ENCODE measurements at places on chromosomes 3 and 15.

DNA sequence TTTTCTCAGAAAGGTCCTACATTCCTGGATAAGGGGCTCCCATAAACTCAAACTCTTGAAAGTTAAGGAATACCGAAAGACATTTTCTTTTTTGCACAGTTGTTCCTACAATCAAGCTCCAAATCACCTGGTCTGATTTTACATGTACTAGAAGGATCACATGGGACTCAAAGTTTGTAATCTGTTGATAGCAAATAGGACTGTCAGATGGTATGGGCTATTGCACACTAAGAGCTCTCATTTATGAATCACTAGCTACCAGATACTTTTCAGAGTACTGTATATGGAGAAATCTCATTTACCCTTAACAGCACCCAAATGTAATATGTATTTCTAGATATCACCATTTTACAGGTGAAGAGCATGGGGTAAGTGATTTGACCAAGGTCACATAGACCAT lies 49.5 kb upstream of the CMSS1 start:
- DNase-seq = no peak

GRCh38 chr3:21754839-21755238 lies 3.8 kb upstream of the ZNF385D start:
- peak; percentile 46 for DNase-seq

DNA sequence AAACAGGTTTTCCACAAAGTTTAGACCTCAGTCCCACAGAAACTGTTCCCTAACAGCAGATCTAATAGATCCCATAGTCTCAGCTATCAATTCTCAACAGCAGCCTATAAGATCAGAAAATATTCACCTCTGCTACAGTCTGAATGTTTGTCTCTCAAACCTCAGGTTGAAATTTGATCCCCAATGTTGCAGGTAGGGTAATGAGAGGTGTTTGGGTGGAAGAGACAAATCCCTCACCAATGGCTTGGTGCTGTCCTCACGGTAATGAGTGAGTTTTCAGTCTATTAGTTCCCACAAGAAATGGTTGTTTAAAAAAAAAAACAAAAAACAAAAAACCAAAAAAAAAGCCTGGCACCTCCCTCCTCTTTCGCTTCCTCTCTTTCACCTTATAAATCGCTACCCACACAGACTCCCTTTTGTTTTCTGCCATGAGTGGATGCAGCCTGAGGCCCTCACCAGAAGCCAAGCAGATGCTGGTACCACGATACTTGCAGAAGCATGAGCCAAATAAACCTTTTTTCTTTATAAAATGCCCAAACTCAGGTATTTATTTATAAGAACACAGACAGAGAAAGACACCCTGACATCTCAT lies 14.2 kb downstream of the ZNF280D start:
- DNase-seq = no peak

DNA sequence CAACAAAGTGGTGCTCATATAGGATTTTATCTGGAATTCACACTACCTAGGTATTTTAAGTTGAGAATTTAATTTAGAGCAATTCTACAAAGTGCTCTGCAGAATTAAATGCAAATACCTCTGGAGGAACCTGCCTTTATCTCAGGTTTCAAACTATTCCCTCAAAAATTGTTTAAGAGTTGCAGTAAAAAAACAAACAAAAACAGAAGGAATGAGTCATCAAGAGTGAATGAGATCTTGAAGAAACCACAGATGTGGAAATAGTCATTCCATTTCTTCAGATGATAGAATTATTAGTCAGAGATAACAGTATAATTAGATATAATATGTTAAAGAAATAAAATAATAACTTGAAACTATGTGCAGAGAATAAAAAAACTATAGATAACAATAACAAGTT lies 80.8 kb upstream of the SCN5A start:
- no peak for DNase-seq

GRCh38 chr3:40057077-40057476 lies 247.7 kb downstream of the MYRIP start:
- peak; percentile 38 for DNase-seq

GRCh38 chr3:16423298-16423697 lies 90.2 kb downstream of the RFTN1 start:
- no peak for DNase-seq

- DNase-seq = no peak
Measured at GRCh38 chr3:134057654-134058110, 28.0 kb upstream of the SLCO2A1 start.

DNA sequence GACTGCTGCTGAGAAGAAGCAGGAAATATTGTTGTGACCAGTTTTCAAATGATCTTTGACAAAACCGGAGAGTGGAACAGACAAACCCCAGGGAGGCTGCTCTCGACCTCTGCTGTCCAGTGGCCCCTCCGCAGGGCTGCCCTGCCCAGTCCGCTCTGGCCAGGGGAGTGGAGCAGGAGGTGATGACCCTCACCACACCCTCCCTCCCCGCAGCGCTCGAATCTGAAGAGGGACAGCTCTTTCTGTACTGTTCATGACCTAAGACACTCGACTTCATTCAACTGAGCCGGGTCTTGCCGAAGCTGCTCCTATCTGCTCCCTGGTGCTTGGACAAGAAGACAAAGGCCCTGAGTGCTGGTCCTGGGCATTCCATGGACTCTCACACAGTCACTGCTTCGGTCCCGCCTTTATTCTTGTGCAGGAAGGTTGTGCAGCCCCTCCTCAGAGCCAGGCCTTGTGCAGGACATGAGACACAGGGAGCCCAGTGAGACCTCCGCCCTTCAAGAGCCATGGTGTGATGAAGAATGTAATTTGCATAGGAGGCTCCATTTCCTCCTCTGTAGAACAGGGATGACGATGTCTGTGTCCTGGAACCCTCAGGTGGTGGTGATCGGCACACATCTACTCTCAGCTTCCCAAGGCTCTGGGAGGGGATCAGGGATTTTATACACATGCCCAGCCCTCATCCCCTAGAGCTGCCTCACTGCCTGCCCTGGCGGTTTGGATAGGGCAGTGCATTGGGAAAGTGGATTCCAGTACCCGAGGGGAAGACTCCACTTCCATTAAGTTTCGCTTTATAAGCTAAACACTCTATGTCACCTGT lies 97.1 kb upstream of the PRR20G start:
- no peak for DNase-seq

DNA sequence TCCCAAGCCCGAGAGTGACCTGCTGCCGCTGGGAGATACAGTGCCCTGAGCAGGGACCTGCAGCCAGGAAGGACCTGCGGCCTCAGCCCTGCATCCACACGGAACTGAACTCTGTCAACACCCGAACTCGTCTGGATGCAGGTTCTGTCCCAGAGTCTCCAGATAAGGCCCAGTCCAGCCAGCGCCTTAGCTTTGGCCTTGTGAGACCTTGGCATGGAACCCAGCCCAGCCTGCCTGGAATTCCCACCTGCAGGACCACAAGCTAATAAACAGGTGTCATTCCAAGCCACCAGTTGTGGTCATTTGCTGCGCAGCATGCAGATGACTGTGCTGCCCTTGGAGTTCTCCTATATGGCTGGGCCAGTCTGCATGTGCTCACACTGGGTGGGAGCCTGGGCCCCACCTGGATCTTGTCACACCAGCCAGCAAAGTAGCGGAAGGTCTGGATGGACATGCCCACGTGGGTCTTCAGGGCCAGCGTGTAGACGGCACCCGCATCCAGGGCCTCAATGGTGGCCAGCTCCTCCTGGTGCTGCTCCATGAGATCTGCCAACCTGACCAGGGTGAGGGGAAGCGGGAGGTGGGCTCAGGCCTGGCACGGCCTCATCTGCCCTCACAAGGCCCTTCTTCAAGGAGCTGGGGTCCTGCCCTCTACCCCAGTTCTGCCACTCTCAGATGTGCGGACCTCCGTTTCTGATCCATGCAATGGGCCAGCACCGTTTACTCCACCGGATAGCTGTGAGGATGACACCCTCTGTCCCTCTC lies 47.2 kb upstream of the SLC41A3 start:
- DNase-seq = no peak

- DNase-seq = no peak
Measured at GRCh38 chr15:74788042-74788682, 6.3 kb downstream of the CSK start.

DNA sequence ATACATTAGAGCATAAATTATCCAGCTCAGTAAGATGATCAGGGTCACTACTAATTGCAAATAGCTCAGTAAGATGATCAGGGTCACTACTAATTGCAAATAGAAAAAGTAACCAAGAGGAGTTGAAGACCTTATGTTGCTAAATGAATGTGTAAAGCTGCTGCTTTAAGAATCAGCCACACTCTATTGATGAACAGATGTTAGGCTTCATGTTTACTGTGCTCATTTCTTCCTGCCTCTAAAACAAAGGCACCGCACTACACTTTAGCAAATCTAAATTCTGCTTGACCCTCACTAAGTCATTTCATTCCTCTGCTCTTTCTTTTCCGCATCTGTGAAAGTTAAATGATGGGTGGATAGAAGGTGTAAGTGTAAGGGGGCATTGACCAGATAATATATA lies 92.6 kb upstream of the PLSCR4 start:
- no peak for DNase-seq

GRCh38 chr15:76674883-76675282 lies 230.3 kb downstream of the SCAPER start:
- no peak for DNase-seq

DNA sequence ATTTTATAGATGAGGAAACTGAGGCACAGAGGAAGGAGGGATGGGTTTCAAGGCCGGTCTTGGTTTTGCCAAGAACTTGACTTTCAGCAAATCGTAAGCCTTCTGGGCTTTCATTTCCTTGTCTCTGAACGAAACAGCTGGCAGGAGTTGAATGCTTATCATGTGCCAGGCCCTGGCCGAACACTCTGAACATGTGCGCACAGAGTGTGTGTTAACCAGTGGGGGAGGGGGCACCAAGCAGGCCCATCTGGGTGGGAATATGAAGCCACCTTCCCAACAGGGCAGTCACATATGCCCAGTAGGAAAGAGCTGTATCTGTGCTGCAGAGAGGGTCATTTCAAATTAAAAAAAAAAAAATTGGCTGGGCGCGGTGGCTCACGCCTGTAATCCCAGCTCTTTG lies 29.3 kb downstream of the ZNF710 start:
- no peak for DNase-seq

- no peak for DNase-seq
Measured at GRCh38 chr3:138046955-138047354, 37.0 kb downstream of the CLDN18 start.

DNA sequence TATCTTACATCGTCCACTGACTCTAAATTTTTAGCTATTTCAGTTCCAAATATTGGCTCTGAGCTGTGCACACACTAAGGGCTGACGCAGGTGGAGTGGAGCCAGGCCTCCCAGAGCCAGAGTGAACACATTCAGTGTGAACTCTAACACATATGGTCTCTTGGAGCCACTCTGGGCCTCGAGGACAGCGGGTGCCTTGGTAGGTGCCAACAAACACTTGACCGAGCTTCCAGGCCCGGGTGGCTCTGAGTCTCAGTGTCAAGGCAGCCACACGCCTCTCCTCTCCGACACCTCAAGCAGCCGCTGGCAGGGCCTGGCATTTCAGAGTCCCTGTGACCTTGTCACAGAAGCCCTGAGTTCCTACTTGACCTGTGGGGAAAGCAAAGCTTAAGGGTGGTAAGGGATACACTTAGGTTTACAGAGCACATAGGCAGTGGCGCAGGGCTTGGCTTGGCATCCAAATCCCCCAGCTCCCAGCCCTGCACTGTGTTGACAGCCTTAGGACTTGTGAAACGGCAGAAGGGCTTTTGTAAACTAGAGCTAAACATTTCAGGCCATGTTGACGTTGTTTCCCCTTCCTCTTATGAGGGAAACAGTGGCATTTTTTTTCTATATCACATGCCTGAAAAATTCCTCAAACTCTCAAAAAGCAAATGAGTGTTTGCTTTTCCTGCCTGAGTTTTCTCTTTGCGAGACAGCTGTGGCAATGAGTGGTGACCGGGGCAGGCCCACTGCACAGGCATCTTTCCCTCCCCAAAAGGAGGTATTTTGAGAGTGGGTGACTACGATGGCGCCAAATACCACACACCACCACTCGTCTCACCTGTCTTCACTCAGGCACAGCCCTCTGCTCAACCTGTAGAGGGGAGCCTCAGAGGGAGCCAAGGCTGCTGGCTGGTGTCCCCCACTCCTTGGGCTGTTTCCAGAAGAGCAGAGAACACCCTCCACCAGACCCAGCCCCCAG lies 60.8 kb downstream of the DAPK2 start:
- DNase-seq = peak; percentile 98

DNA sequence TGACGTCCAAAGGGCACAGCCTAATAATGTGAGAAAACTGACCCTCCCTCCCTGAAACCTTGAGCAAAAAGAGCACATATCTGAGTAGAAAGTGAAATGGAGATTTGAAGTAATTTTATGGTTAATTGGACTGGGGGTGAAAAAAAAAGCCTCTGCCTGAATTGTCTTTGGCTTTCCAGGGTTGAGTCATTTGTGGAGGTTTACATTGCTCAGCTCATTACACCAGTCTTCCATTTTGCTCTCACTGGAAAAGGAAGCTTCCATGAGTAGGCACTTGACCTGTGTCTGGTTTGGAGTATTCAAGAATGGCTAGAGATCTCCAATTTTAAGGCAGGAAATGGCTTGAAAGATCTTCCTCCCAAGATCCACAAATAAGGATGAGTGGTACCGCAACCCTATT lies 273.9 kb downstream of the PDCD6IP start:
- DNase-seq = no peak

GRCh38 chr3:154025007-154025406 lies 96.2 kb upstream of the ARHGEF26 start:
- no peak for DNase-seq

GRCh38 chr3:85483986-85484385 lies 525.2 kb downstream of the CADM2 start:
- no peak for DNase-seq

- DNase-seq = no peak
Measured at GRCh38 chr3:40844896-40845295, 320.1 kb downstream of the ZNF621 start.

DNA sequence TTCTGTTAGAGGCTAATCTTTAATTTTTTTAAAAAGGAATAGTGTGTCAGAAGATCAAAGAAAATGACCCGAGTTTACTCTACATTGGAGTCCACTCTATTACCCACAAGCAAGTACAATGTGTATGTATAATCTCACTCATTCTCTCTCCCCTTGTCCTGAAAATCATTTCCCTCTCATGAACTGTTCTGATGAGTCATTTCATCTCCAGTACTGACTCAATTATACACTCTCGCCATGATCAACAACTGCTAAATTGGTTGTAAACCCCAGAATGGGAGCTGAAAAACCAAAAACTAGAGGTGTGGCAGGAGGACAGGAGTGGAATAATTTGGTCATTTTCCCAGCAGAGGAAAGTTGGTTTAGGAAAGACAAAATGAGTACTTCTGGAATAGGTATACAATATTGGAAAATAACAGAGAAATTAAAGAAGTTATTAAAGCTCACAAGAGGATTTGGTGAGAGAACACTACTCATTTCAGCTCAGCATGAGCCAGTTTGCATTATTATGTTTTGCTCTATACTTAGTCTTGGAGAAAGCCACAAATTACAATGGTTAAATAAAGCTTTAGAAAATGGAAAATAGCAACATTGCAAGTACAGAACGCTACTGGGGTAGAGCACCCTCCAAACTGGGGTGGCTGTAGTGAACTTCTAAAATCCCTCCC lies 144.3 kb upstream of the PFN2 start:
- DNase-seq = peak; percentile 11

GRCh38 chr15:95208988-95209387 lies 977.6 kb downstream of the MCTP2 start:
- no peak for DNase-seq

- no peak for DNase-seq
Measured at GRCh38 chr15:52509500-52510245, 19.0 kb downstream of the MYO5A start.

GRCh38 chr3:66021731-66022131 lies 17.0 kb downstream of the MAGI1 start:
- no peak for DNase-seq

Measured in cerebellar cortex (tissue), 1 donor.